ENCODE measurements at places on chromosomes 12 and 14. TPM values are rescaled to one million over a fixed set of nuclear protein-coding genes. Genes with fewer than 3 reads are reported as not detected.

The HNRNPA1 gene
- total RNA-seq = 745 TPM

- DNase-seq = no peak
These were observed 31.7 kb downstream of the HIF1A start for GRCh38 chr14:61726778-61727658.

- peak; percentile 23 for DNase-seq
These were observed 92.4 kb upstream of the TMEM260 start for GRCh38 chr14:56487090-56487667.

The RNASE1 gene
- 148 TPM for total RNA-seq

DNA sequence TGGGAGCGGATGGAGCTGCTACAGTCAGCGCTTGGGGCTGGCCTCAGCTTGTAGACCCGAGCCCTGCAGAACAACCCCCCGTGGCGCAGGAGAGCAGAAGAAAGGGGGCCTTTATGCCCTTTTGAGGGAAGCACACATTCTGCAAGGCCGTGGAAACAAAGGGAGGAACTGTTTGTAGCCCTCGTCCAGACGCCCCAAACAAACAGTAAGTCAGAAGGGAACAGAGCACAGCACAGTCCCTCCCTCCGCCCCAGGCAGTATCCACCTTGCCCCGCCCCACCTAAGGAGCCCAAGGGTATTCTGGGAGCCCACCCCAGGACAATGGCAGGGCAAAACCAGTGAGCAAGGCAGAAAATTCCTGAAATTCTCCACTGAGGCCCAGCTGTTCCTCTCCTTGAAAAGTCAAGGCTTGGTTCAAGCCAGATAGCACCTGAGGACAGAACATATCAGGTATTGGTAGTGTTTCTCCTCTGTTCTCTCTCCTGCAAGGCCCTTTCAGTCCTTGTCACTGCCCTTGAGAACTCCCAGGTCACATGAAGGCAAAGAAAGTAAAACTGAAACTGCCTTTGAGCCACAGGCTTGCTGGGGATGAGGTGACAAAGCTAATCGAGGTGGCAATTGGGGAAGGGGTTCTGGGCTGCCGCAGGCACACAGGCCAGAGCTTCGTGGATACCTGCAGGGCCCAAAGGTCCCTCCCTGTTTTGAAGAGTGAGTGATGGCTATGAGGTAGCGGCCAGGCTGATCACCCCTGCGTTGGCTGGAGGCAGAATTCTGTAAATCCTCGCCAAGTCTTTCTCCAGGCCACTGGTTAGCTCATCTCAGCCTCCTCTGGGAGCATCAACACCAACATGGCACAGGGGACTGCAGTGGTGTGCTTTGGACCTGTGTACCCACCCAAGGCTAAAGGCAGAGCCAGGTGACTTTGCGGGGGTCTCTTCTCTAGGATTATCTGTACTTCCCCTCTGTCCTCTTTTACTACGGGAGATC is 499 bp downstream of the DGLUCY start:
- peak; percentile 48 for DNase-seq

The ARHGEF25 gene
- 32.5 TPM for total RNA-seq

The MYF6 gene
- 9.8 TPM for total RNA-seq

Data from skin of body (tissue), 3 donors.